ENCODE measurements at places on chromosomes 11 and 22.

GRCh38 chr11:59899532-59899931 is 20.9 kb downstream of the OOSP3 start:
- DNase-seq: no peak

DNA sequence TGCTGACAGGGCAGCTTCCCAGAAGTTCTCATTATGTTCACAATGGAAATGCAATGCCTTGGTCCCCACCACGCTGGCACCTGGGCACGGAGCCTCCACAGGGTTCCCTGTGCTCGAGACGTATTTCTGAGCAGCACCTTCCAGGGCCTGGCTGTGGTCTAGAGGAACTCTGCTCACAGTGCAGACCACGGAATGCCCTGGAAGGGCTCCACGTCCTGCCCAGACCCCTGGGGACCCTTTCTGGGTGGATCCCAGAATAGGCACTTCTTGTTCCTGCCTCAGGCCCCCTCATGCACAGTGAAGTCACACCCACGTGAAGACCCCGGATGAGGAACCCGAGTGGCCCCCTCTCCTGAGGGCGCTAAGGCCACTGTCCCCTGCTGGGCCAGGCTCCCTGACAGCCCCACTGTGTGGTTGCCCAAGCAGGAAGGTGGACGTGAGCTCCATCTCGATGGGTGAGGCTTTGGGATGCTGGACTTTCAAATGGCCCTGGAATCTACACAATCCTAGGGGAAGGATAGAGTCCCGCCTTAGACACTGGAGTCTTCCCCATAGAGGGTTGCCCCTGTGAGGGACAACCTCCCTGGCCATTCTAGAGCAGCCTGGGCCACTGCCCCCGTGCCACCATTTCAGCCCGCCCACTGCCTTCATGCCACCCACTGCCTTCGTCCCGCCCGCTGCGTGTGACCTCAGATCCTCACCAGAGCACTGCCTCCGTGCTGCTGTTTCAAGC is 1106.8 kb downstream of the BRD1 start:
- no peak for DNase-seq

DNA sequence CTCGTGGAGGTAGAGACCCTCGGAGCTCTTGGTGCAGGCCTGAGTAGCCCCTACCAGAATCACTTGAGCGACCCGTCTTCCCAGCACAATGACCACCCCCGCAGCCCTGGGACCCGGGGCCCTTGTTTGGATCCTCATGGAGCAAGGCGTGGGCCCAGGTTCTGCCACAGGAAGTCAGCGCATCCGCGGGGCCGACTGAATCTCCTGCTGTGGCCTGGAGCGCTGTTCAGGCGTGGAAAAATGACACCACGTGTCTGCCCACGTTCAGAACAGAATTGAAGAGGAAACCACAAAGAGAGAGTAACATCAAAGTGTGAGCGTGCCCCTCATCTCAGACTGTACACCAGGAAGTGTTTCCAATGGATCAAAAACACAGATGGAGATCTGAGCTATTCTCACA is 1479.2 kb downstream of the TBC1D22A start:
- DNase-seq: no peak

DNA sequence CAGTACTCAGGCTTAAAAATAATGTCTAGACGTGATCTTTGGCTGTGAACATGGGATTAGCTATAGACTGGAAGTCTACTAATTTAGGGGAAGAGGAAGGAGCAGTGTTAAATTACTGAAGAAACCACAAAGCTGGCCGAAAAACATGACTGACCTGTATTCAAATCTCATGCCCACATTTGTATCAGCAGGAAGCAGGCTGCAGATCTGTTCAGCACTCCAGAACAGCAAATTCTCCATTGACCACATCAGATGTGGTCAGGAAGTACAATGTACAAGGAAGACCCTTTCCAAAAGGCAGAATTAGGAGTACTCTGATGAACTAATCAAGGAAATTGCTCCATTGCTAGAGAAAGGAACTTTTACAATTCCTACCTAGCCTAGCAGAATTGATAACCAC is 31.7 kb downstream of the DCDC1 start:
- no peak for DNase-seq

DNA sequence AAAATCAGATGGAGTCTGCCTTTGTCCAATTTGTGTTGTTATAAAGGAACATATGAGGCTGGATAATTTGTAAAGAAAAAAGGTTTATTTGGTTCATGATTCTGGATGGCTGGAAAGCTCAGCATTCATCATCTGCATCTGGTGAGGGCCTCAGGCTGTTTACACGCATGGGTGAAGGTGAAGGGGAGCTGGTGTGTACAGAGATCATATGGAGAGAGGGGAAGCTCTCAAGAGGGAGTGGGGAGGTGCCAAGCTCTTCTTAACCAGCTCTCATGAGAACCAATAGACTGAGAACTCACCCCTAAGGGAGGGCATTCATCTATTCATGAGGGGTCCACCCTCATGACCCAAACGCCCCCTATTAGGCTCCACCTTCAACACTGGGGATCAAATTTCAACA is 40.0 kb downstream of the NEU3 start:
- DNase-seq: no peak

DNA sequence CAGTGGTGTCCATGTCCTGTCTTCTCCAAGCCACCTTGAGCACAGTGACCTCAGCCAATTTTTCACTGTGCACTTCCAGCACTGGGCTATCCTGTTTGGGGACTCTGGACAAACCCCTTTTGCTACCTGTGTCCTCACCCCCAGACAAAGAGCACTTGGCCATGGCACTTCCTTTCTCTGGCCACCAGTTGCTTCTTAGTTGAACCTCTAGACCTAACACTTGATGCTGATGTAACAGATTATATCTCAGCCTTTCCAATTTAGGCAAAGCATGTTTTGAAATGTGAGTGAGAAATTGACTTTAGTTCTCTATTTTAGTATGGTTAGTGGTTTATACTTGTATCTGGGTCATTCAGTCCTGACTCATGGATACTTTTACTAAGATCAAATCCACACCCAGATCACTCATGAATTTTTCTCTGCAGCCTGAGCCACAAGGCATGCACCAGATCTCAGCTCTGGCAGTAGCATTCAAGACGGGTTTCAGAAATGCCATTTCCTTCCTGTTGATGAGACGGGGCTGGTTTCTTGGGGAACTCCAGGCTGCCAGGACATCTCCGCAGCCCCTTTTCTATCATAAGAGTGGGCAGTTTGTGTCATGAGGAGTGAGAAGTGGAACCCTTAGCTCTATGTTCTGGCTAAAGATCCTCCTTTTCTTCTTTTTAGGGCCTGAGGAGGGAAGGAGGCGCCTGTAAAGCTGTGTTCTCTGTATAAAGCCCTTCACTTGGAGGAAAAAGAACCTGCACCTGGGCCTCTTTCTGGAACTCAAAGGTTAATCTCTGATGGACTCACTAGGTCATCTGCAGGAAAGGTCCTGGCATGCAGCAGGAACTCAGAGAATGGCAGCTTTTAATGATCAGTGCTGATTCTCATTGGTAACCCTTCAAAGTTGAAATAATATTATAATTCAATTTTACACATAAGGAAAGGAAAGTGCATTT is 185.6 kb upstream of the TENM4 start:
- no peak for DNase-seq

- no peak for DNase-seq
Observed at GRCh38 chr11:125423247-125423849, 72.7 kb downstream of the FEZ1 start.

DNA sequence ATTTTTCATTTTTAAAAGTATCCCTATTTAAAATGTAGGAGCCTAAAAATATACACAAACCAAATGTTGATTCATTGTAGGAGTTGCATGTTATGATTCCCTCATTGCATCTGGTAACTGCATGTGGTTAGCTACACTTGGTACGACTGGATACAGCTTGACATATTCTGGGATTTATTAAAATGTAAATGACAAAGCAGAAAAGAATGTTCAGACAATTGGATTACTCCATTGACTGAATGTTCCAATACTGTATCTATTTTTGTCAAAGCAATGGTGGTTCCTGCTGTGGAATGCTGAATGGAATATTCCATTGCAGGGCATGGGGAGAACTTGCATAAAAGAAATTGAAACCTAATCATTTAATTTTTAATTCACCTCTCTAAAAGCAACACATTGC is 30.8 kb downstream of the BLID start:
- no peak for DNase-seq

Measured in activated naive CD4-positive, alpha-beta T cell (primary cell).